Stimulated activated CD8-positive, alpha-beta memory T cell treated with anti-CD3 and anti-CD28 coated beads, Interleukin-7, amount 100 ng/mL, for 24 hours (primary cell): ENCODE measurements at places on chromosomes 1 and 21.

DNA sequence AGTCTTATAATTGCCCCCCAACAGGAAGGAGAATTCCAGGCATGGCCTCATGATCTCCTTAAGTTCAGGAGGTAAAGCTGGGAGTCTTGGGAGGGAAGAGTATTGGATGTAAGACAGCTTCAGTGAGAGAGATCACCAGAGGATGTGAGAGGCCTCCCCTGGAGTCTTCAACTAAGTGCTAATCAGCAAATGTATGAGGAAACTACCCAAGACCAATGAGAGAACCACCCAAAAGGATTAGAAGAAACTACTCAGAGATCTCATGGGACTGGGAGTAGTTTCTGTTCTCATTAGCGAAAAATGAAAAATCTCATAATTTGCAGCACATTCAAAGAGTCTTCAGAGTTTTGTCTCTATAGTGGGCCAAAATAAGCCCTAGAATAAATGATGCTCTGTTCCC, 36.6 kb upstream of the WNT2B start:
- DNase-seq = no peak

DNA sequence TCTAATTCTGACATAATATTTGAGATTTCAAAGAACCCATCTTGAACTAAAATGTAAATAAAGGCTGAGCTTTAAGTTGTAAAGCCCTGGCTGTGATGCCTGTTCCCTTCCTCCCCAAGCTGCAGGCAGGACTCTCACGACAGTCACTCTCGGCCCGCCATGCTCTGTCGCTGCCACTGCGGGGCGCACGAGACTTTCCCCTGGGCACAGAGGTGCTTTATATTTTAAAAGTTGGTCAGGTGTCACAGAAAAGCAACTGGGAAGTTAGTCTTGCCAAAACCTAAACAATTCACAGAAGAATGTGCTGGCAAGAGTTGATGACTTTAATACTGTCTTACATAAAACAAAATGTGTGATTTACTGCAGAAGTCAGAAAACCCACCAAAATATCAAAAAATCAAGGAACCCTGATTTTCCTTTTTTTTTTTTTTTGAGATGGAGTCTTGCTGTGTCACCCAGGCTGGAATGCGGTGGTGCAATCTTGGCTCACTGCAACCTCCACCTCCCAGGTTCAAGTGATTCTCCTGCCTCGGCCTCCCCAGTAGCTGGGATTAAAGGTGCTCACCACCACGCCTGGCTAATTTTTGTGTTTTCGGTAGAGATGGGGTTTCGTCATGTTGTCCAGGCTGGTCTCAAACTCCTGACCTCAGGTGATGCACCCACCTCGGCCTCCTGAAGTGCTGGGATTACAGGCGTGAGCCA, 10.7 kb downstream of the LRRC47 start:
- no peak for DNase-seq

DNA sequence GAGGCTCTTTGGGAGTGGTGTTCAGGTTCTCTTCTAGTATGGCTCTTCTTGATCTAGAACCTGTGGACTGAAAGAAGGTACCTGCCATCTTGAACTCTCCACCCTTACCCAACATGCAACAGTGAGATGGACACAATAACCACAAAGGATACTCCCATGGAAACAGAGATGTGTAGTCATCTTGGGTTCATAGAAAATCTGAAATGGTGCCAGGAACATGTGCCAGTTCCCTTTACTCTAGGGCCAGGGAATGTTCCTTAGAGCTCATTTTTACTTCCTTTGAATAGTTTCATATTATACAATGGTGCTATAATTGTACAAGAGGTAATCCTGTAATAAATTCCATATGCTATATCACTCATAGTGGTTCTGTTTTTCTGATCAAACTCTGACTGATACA, 13.2 kb upstream of the SCYL3 start:
- DNase-seq = no peak

DNA sequence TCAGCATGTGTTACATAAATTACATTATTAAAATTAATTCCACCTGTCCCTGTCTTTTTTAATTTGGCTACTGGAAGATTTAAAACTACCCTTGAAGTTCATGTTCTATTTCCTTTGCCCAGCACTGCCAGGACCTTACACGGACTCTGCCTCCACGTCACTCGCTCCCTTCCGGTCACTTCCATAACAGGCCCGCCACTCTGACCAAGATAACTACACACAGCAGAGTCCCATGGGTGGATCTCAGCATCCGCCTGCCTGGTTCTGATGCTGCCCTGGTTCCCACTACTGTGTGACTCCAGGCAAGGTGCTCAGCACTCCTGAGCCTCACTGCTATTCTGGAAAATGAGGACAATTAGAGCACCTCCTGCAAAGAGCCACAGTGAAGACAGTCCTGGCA, 153.3 kb upstream of the ERG start:
- DNase-seq = no peak
